Stimulated activated CD4-positive, alpha-beta T cell treated with anti-CD3 and anti-CD28 coated beads, Interleukin-1b, Interleukin-23, amount 100 ng/mL, for 1 hour (primary cell): ENCODE measurements at places on chromosomes 2 and 18.

- DNase-seq = no peak
Measured at GRCh38 chr2:99260184-99260583, 4.7 kb upstream of the LYG2 start.

- no peak for DNase-seq
Measured at GRCh38 chr18:79732721-79733025, 53.1 kb downstream of the CTDP1 start.

- DNase-seq = no peak
Measured at GRCh38 chr2:119448427-119449141, 16.9 kb downstream of the TMEM37 start.

- no peak for DNase-seq
Measured at GRCh38 chr2:1782514-1782913, 38.2 kb upstream of the PXDN start.
